ENCODE measurements at places on chromosomes 2 and 18.
A peak's percentile ranks its signal among the peaks of the same experiment; 100 is the strongest.

DNA sequence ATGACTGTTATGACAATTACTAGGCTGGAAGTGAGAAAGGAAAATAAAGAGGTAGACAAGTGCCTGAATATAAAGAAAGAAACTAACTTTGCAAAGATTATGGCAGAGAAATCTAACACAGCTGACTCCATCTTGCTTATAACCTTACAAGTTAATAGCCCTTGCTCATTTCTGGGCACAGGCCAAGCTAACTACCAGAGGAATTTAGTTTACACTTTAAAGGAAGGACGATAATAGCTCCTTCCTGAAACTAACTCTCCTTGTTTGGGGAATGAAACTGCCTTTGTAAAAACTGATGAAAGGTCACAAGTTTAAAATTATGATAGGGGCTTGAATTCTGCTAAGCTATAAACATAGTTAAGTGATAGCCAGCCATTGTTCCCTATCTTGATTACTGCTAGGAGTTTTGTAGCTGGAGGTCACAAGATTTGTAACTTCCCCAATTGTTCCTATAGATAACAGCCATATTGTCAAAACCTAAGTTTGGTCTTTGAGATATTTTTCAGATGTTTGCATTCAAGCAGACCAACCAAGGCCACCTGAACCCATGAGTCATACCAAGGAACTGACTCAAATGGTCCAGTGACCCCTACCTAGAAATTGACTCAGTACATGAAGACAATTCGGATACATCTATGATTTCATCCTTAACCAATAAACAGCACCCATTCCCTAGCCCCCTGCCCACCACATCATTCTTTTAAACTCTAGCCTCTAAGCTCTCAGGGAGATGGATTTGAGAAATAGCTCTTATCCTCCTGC, 209.2 kb upstream of the LRATD1 start:
- no peak for DNase-seq

DNA sequence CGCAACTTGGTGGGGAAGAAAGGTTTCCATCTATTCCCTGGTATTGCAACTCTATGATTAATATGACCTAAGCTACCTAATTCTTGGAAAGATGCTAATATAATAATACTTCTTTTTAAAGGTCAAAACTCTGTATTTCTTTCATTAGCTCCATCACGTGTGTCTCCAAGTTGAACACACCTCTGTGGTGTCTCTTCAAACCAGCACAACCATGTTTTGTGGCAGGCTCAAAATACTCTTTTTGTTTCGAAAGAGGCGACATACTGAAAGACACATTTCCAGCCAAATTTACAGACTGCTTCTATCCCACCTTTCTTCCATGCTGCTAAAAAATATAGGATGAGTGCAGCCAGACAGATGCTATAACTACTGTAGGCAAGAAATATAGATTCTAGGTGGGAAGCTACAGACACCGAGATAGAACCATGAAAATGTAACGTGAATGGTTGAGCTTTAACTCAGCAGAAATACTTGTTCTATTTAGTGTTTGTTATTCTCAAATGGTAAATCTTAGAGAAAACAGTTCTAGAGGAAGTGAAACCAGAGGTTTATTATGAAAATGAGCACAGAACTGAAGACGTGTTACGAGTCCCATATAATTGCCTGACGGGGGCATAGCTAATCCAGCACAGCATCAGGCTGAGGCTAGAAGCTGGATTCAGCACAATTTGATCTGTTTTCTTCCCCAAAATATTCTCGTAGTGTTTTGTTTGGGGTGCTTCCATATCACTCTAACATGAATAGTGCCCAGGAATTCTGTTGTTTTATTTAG, 991.5 kb upstream of the FANCL start:
- DNase-seq, result no peak

GRCh38 chr2:104749856-104750460, 104.0 kb upstream of the POU3F3 start:
- DNase-seq, result no peak

- no peak for DNase-seq
Observed at GRCh38 chr2:230162981-230163380, 56.8 kb downstream of the SP110 start.

DNA sequence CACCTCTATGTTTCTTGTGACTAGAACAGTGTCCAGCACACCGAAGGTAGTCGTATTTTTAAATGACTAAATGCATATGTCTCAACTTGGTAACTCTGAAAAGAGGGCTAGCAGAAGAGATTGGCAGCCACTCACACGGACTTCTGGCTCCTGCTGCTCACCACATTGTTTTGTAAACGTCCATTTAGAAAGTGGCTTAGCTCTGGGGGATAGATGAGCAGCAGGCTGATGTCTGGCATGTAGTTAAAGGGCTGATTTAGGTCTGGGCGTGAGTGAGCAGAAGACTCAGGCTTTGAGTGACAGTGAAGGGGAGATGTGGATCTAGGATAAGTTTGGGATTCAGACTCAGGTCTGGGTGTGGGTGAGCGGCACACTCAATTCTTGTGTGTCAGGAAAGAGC, 372.9 kb upstream of the HS6ST1 start:
- no peak for DNase-seq

- DNase-seq, result no peak
Observed at GRCh38 chr2:179875864-179876263, 14.5 kb upstream of the ZNF385B start.

GRCh38 chr2:119536211-119536610, 8.0 kb upstream of the CFAP221 start:
- no peak for DNase-seq

- no peak for DNase-seq
Observed at GRCh38 chr2:43171789-43172188, 54.6 kb downstream of the ZFP36L2 start.

GRCh38 chr18:32683044-32683443, 89.8 kb downstream of the KLHL14 start:
- no peak for DNase-seq

- DNase-seq, result no peak
Observed at GRCh38 chr2:63049970-63050333, 678 bp upstream of the OTX1 start.

GRCh38 chr2:84841577-84841976, 39.3 kb downstream of the TRABD2A start:
- DNase-seq, result no peak

DNA sequence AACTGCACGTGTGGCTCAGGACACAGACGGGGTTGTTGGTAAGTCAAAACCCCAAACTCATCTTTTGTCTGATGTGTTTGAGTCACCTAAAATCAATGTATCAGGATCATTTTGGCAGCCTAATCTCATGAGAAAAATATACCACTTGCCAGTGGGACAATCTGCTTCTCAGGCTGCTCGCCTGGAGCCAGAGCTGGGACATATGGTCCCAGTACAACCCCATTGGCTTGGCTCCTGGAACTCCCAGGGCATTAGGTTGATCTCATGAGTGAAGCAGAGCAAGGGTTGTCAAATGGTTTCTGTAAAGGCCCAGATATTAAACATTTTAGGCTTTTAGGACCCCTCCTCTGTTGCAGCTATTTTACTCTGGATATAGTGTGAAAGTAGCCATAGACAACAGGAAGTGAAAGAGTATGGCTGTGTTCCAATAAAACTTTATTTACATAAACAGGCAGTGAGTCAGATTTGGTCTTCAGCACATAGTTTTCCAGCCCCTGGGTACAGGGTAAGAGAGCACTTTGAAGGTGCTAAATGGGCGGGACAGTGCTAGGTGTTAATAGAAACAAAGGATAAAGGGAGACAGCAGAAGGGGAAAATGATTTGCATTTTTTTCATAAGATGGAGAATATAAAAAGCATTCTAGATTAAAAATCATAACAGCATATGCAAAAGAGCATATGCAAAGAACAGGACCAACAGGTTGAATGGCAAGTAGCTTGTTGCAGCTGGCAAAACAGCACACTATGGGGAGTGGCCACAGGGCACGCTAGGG, 290.8 kb downstream of the KCNS3 start:
- no peak for DNase-seq

DNA sequence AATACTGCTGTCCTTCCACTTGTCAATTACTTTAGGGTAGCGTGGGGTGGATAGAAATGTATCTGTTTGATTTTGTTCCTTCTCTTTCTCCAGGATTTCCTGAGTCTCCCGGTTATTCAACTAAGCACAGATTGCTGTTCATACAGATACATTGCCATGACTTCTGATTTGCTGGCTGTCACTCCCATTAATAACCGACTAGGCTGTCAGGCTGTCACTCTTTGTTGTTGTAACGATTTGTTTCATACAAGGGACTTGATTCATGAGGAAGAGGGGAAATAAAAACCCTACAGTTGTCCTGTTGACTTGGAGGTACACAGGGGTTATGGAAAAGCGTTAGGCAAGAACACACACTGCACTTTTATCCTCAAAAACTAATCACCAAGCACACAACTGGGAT, 302.7 kb upstream of the SMIM21 start:
- DNase-seq, result no peak

GRCh38 chr18:48324651-48325050, 84.5 kb downstream of the ZBTB7C start:
- DNase-seq, result no peak

DNA sequence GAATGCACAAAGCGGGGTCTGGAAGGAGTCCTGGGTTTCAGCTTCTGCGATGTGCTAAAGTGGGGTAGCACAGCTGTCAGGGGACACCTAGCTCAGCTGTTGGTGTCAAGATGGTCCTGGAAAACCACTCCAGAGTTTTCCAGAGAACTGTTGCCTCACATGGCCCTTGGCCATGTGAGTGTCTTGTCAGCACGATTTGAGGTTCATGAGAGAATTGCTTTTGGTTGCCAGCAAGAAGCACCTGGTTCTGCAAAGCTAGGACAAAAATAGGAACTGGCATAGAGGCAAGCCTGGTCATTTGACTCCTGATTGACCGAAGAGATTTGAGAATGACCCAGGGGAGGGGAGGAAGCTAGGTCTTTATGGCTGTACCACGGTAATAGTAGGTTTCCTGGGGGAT, 50.4 kb upstream of the CTLA4 start:
- DNase-seq, result no peak

- DNase-seq, result no peak
Observed at GRCh38 chr18:11163665-11164064, 14.3 kb upstream of the PIEZO2 start.

DNA sequence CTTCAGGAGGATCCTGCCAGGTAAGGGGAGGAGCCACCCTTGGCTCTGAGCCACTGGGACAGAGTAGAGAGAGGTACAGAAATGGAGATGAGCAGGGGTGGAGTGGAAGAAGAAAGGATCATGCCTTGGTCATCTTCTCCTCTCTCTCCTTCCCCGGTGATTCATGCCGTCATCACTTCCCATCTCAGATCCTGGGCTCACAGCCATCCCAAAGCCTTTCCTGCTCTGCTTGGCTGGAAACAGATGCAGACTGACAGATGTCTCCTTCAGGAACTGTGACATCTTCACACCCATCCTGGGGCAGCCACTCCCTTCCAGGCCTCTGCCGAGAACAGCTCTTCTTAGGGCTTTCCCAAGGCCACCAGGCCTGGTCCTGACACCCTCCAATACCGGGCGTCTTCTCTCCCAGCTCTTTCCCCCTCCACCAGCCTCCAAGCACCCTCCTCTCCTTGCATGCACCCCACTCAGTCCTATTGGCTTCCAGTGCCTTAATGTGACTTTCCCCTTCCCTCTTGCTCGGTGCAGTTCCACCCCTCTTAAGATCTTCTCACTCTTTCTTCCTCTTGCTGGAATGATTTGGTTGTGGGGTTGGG, 58.3 kb upstream of the TNP1 start:
- no peak for DNase-seq

- no peak for DNase-seq
Observed at GRCh38 chr2:215793747-215794595, 219.4 kb downstream of the MREG start.

DNA sequence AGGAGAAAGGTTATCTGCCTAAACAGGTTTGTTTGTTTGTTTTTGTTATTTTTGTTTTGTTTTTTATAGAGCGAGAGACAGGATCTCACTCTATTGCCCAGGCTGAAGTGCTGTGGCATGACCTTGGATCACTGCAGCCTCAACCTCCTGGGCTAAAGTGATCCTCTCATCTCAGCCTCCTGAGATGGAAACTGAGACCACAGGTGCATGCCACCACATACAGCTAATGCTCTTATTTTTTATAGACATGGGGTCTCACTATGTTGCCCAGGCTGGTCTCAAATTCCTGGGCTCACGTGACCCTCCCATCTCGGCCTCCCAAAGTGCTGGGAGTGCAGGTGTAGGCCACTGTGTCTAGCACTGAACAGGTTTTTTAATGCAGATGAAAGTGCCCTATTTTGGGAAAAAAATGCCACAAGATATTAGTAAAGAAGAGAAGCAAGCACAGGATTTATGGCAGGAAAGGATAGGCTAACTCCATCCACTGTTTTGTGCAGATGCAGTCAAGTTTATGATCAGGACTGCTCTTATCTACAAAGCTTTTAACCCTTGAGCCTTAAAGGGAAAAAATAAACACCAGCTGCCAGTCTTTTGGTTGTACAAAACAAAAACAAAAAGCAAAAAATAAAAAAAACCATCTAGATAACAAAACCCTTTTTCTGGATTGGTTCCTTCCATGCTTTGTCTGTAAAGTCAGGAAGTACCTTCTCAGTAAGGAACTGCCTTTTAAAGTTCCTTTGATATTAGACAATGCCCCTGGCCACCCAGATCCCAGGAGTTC, 29.4 kb downstream of the MAP4K3 start:
- no peak for DNase-seq

DNA sequence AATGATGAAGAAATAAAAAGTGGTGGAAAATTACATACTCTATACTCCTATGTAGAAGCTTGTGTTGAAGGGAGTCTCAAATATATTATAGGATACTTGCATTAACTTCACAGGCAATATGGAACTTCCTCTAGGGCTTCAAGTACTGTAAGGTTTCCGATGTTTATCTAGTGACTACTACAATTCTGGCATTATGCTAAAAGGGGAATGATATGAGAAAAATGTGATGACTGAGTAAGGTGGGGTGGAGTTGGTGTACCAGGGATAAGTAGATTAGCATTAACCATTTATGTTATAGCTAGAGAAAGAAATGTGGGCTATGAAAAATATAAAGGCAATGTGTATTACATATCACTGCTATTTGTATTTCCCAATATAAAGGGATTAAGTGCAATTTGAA, 229.5 kb downstream of the DCC start:
- no peak for DNase-seq

DNA sequence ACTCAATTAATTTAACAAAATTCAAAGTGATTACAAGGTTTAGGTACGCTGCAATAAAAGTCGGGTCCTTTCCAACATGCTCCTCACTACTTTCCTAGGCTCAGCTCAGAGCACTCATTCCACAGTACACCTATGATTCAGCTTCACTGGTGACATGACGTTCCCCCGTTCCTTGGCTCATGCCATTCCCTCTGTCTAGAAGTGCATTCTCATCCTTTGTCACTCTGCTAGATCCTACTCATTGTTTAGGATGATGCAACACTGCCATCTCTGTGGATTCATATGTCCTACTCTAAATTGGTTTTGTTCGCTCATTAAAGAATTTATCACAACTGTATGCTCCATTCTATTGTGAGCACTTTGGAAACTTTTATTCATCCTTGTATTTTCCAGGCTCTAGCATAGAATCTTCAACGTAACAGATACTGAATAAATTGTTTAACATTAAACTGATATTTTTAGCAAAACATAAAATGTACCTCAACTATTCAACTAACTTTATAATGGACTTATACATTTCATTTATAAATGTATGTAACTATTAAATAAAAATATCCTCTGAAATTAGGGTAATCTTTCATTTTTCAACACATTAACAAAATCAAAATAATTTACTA, 78.6 kb downstream of the FAM228A start:
- DNase-seq, result no peak

- peak; percentile 13 for DNase-seq
Observed at GRCh38 chr2:133607679-133608078, 39.4 kb upstream of the NCKAP5 start.

Measured in epithelial cell of proximal tubule (primary cell).